ENCODE measurements at places on chromosomes 2 and 18.

DNA sequence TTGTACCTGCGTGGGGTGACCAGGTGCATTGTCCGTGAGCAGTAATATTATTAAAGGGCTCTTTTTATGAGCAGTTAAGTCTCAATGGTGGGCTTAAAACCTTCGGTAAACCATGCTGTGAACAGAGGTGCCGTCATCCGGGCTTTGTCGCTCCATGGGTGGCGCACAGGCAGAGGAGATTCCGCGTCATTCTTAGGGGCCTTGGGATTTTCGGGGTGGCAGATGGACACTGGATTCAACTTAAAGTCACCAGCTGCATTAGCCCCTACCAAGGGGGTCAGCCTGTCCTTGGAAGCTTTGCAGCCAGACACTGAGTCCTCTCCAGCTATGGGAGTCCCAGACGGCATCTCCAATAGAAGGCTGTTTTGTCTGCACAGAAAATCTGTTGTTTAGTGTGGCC, 107.7 kb downstream of the NFATC1 start:
- DNase-seq: no peak

- DNase-seq: no peak
Measured at GRCh38 chr2:236257136-236257535, 7.1 kb downstream of the ASB18 start.

DNA sequence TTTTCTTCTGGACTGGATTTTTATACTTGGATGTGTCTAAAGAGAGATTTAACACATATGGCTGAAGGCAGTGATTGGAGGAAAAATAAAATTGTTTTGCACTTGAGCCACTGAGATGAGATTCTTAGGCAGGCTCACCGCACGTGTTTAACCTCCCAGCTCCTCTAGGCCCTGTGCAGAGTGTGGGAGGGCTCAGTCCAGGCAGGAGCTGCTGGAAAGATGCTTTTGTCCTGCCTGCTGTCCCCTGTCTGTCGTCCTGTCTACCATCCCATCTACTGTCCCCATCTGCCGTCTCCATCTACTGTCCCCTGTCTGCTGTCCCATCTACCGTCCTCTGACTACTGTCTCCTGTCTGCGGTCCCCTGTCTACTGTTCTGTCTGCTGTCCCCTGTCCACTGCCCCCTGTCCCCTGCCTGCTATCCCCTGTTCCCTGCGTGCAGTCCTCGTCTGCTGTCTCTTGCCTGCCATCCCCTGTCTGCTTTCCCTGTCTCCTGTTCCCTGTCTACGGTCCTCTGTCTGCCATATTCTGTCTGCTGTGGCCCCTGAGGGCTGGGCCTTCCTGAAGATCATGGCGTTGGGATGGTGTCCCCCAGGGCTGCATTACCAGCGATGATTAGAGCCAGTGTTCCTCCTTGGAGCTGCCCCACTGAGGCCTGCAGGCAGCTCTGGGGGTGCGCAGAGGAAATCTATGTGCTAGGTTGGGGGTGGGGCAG, 43.7 kb upstream of the HS6ST1 start:
- DNase-seq: no peak

DNA sequence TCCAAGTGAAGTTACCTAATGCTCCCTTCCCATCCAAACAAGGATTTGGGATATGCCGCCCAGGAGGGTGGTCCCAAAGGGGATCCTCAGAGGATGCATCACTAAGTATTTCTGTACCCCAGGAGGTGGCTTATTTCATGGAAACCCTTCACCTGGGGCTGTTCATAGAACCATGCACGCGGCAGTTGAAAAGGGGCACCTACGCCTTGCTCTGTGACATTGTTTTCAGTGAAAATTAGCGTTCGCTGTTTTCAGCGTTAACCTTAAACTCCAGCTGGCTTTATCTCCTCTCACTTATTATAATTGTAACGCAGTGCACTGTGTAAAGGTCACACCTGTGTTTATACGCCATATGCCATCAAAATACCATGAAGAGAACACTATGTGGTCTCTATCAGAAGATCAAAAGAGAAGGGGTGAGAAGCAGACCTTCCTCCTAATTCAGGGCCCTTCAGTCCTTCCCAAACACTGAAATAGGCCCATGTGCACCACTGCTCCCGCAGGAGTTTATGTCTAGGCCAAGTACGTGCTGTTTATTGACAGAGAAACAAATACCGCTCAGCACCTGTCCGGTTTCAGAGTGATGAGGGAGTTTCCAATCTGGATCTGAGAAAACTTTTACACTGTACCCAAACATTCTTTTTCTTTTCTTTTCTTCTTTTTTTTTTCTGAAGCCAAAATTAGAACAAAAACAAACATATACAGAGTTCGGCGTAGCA, 162.1 kb downstream of the BCL2 start:
- no peak for DNase-seq

DNA sequence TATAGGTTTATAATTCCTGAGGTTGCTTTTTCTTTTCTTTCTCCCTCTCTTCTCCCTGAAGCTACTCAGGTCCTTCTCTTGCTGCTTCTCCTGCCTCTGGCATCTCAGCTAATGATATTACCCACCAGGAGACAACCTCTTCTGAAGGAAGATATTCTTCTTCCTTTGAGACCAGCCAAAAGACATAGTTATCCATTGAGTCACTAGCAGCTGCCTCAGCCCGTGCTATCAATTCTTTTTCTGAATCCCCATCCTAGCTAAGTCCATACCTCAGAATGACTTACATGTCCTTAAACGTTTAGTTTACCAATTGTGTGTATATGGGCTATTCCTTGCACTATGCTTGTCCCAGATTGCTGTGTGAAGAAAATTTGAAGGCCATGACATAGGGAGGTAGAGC, 25.0 kb upstream of the RNF103 start:
- no peak for DNase-seq

GRCh38 chr2:15914596-15915385, 25.6 kb upstream of the MYCN start:
- no peak for DNase-seq

DNA sequence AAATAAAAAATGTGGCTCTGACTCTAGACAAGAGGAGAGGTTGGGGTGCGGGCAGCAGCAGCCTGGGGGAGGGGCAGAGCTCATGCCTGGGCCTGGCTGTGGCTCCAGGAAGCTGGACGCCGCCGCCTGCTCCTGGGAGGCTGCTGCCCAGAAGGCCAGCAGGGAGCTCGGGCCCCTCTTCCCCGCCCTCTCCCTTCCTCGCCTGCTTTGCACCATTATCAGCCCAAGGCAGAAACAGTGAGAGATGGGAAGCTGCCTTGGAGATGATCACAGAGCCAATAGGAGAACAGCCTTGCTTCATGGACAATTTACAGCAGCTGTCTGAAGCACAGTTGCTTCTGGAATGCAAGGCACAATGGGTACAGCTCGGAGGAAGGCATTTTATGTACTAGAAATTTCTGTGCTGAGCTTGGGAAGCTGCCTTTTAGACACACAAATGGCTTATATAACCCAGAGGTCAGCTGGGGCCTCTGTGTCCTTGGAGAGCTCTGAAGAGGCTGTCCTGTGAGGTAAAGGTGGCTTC, 55.3 kb upstream of the AFF3 start:
- DNase-seq: no peak

- no peak for DNase-seq
Measured at GRCh38 chr2:127707890-127708648, 6.8 kb downstream of the SFT2D3 start.

Measured in NB4 (cell line).